ENCODE measurements at places on chromosomes 3 and 15.

DNA sequence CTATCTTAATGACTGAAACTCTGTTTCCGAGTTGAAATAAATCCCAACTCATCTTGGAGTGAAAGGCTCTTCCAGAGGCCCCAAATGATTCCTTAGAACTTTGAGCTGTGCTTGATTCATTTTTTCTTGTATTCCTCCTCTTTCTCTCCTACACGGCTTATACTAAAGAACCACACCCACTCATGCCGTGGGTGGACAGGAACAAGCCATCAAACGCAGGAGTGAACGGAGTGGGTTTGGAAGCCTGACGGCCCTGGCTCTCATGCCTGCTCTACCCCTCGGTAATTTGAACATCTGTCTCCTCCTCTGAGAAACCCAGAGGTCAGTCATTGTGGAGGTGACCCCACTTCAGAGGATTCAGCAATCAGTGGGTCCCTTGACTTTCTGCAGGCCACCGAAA is 236.5 kb downstream of the AGBL1 start:
- no peak for DNase-seq

DNA sequence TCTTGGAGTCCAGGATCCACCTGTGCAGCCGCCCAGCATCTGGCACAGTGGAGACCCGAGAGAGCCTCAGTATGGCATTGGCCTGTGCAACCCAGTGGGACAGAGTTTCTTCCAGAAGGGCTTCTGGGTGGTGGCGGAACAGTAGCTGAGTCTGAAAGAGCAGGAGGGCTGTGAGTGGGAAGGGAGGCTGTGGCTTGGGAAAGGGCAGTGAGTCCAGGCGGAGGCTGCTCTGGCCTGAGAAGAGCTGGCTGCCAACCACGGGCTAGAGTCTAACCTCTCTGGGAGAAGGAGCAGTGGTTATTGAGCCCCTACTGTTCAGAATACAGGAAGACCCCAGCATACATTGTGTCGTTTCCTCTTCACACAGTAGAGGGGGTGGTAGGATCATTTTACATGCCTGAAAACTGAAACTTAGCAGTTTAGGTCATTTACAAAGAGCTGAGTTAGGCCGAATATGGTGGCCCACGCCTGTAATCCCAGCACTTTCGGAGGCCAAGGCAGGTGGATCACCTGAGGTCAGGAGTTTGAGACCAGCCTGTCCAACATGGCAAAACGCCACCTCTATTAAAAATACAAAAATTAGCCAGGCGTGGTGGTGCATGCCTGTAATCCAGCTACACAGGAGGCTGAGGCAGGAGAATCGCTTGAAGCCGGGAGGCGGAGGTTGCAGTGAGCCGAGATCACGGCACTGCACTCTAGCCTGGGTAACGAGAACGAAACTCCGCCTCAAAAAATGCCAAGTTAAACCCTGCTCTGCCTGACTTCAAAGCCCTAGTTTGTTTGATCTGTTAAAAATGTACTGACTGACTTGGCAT is 3.2 kb downstream of the AEN start:
- DNase-seq = no peak

- no peak for DNase-seq
Measured at GRCh38 chr3:103085465-103085864, 650.6 kb downstream of the ZPLD1 start.

DNA sequence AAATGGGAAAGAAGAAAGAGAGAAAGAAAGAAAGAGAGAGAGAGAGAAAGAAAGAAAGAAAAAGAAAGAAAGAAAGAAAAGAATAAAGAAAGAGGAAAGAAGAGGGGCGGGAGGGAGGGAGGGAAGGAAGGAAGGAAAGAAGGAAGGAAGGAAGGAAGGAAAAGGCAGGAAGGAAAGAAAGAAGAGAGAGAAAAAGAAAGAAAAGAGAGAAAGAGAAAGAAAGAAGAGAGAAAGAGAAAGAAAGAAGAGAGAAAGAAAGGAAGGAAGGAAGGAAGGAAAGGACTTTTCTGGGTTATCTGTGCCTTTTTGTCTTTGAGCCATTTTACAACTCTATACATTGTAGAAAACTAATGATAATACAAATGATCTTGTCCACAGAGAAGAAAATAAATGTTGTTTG is 136.6 kb upstream of the SMAD3 start:
- DNase-seq = no peak

- DNase-seq = no peak
Measured at GRCh38 chr15:49832511-49832910, 211.7 kb downstream of the DTWD1 start.

GRCh38 chr3:11437506-11437905 is 165.3 kb downstream of the ATG7 start:
- DNase-seq = no peak

DNA sequence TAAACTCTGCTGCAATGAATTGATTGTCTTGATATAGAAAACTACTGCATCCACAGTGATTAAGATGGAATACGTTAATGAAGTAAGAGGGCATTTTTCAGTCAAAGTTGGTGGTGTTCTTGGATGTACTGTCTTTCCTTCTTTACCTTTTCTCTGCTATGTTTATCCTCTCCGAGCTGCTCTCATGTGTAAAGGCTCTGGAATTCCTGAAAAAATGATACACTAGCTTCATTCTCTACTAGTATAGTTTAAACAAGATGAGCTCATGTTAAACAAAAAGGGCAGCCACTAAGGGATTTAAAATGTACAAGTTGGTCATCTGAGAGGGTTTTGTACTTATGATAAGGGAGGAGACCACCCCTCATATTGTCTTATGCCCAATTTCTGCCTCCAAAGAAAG is 504.6 kb upstream of the NECTIN3 start:
- no peak for DNase-seq

DNA sequence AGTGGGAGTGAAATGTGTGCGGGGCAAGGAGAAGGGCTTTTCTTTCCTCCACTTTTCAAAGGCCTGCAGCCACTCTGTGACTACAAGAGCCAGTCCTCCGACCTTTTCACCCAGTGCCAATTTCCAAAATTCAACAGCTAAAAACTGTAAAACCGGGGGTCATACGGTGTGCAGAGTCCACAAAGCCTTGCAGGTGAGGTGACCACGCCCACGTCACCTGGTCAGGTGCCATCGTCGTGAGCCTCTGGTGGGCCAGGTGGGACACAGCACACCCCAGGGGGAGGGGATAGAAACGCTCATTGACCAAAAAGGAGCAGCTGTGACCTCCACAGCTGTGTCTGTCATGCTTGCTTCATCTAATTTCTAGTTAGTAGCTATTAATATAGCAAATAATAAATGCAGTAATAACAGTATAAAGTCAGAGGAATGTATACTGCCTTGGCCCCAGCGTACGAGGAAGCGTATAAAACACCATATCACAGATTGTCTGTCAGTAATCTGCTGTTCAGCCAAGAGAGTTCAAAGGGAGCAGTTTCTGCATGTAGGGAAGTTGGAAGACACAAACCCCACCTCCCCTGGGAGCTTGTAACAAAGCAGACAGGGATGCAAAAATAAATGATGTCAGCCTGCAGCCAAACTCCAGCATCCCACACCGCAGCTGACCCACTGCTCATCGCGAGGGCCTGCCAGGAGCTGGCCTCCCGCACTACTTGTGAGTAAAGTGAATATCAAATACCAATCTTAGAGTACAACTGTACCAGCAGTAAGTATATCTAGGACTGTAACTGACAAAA is 86.7 kb downstream of the VGLL4 start:
- DNase-seq = no peak

GRCh38 chr3:94735354-94735753 is 672.5 kb downstream of the NSUN3 start:
- no peak for DNase-seq

GRCh38 chr3:143763564-143764162 is 84.6 kb downstream of the SLC9A9 start:
- no peak for DNase-seq

DNA sequence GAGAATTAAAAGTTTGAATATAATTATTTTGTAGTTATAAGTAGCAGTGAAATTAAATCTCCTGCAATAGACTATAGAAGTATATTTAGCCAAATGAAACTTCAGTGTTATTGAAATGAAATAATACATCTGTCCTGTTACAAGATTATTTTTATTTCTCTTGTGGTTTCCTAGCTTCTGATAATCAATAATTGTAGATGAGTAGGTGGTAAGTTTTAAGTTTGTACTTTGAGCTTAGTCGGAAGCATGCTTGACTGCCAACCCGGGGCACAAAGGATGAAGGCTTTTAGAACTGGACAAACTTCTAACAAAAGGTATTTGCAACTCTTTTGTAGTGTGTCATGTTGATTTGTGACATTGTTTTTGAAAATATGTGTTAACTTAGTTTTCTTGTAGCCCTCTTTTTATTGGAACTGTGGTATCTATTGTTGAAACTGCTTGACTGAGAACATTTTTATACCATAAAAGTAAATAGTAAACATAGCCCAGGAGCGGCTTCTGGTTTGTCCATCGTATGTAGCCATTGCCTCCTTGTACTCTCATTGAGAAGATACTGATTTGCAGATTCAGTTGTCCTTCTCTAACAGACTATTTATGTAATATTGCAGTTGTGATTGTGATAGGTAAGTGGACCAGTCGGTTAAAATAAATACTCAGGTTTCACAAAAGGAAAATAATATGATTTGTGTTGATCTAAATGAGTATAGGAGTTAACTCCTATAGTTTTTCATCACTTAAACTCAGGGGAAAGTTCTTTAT is 2.9 kb downstream of the CTNNB1 start:
- no peak for DNase-seq

DNA sequence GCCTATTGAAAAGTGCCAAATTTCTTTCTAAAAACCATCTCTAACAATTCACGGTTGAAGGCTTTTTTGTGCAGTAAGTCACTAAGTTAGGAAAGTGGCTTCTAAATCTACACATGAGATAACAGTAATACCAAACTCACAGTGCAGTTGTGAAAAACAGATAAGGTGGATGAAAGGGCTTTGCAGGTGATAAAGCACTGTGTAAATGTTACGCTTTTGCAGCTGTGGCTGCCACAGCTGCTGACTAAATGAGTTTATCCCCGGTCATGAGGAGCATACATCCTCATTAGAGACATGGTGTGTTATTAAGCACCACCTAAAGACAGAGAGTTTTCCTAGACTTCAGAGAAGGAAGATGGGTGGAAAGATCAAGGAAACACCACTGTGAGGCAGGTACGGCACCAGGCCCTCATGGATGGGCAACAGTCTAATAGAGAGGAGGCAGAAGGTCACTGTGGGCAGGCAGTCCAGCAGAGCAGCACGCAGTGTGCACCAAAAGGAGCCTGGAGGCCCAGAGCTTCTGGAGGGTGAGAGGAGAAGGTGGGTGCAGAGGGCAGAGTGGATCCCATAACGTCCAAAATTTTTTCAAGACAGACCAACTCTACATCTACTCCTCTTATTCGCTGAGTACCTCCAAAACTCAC is 68.5 kb downstream of the FMN1 start:
- no peak for DNase-seq

DNA sequence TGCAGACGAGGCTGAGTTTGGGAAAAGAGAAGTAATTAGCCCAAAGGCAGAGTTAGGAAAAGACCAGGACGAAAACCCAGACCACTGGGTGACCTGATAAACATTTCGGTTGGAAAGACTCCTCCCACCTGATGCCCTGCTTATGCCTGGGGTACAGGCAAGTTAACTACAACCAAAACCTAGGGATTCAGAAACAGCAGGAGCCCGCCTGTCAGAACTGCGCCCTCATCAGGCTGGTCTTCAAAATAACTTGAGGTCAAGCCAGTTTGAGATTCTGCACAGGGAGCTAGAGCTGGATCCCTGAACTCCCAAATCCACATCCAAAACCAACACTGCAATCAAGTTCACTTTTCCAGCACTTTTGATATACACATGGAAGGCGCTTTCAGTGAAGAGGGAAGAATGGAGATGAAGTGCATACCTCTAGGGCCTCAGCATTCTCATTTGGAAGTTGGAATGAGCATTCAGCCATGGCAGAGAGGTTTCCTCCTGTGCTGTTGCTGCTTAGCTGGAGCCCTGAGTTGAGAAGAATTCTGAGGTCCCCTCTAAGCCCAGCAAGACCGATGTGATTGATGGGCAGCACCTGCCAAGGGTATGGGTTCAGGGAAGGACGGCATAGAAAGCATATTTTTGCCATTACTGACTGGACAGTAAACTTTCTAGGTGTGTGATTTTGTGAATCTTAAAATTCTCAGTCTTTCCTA is 11.6 kb downstream of the TSEN2 start:
- no peak for DNase-seq

DNA sequence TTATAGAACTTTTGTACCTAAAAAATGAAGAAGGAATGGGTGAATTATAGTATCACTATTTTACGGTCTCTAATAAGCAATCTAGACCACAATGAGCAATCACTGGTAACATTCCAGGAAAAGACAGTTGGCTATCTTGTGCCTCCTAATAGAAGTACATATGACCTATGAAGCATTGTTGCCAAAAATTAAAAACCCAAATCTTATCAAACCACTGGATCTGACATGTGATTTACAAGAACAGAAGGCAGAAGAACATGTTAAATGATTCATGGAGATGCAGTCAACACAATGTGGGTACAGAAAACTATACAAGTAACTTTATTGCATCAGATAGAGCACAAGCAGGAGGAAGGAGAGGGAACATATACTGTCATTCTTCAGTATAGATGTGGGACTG is 14.5 kb upstream of the HYKK start:
- no peak for DNase-seq

- no peak for DNase-seq
Measured at GRCh38 chr15:83657549-83657948, 3.6 kb downstream of the ADAMTSL3 start.

GRCh38 chr15:75360391-75360790 is 8.0 kb downstream of the MAN2C1 start:
- no peak for DNase-seq

DNA sequence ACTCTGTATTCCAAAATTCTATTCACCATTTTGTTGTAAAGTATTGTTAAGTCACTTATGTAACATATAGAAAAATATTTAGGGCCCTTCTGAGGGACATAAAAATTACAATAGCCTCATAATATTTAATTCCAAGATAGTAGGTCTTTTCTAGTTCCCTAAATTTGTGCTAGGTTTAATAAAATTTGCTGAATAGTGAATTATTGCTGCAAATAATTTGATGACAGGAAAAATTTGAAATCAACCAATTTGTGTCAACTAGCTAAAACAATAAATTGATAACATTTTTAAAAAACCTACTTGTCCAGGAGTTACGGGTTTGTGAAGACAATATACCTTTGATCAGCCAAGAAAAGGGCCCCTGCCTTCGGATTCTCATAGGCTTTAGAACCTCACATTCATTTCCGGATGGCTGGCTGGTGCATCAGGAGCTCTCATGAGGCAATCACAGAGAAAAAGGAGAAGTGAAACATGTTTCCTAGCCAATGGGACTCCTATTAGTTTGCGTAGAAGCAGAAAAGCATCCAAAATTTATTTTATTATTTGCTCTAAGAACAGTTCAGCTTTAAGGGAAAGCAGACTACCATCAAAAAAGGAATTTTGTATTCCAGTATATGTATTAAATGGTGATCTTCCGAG is 177.2 kb downstream of the LRRC3B start:
- DNase-seq = no peak

GRCh38 chr15:43777267-43777914 is 625 bp upstream of the ELL3 start:
- peak; percentile 85 for DNase-seq

- no peak for DNase-seq
Measured at GRCh38 chr3:109553591-109554371, 216.4 kb upstream of the DPPA4 start.
